ENCODE measurements at places on chromosomes 7 and 10.

GRCh38 chr10:116665541-116666125 is 44.9 kb downstream of the PNLIPRP2 start:
- DNase-seq, result no peak

GRCh38 chr7:2483494-2483893 is 7.3 kb upstream of the GRIFIN start:
- DNase-seq, result no peak

DNA sequence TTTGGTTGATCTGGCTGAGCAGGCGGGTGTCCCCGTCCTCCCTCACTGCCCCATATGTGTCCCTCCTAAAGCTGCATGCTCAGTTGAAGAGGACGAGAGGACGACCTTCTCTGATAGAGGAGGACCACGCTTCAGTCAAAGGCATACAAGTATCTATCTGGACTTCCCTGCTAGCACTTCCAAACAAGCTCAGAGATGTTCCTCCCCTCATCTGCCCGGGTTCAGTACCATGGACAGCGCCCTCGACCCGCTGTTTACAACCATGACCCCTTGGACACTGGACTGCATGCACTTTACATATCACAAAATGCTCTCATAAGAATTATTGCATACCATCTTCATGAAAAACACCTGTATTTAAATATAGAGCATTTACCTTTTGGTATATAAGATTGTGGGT is 26.9 kb upstream of the TRIM56 start:
- DNase-seq, result peak; percentile 19

- no peak for DNase-seq
Measured at GRCh38 chr7:66634816-66635215, 6.1 kb downstream of the KCTD7 start.

DNA sequence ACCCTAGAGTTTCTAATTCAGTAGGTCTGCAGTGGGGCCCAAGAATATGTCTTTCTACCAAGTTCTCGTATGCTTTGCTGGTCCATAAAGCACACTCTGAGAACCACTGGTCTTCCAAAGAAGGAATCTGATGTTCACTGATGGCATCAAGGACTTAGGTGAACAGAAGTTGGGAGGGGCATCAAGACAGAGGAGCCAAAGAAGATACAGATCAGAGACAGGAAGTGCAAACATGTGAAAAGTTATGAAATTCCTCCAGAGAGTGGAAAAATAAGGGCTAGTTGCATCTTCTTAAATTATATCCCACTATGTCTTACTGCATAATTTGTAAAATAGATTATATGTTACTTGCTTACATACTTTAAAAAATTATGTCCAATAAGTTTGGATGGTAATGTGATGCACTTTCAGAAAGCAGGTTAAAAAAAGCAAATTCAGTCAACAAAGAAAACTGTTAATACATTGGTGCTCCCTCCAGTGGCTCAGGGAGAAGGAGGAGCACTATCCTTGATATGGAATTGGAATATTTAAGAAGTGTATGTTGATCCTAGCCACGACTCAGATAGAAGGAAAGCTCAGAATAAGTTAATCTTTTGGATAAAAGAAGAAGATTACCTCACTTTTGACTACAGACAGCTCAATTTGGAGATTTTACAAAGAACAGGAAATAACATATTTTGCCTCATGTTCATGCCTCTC is 35.8 kb downstream of the CREB3L2 start:
- DNase-seq, result no peak

- DNase-seq, result no peak
Measured at GRCh38 chr10:60542657-60543056, 153.0 kb upstream of the ANK3 start.

- no peak for DNase-seq
Measured at GRCh38 chr7:1700086-1700485, 30.0 kb downstream of the ELFN1 start.

DNA sequence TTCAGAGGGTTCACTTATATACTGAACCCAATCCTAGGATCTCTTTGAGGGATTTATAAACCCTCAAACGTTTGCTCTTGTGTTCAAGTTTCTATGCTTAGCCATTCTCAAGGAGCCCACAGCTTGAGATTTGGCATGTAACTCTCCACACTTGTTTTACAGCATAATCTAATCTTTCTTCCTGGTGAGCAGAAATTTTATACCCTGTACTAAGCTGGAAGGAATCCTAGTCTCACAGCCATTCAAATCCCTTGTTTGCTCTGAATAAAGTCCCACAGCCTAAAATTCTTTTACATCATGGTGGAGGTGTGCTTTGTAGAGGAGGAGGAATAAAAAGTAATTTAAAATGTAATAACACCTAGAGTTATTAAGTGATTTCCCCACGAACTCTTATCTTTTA is 5.3 kb upstream of the AGR2 start:
- DNase-seq, result no peak

DNA sequence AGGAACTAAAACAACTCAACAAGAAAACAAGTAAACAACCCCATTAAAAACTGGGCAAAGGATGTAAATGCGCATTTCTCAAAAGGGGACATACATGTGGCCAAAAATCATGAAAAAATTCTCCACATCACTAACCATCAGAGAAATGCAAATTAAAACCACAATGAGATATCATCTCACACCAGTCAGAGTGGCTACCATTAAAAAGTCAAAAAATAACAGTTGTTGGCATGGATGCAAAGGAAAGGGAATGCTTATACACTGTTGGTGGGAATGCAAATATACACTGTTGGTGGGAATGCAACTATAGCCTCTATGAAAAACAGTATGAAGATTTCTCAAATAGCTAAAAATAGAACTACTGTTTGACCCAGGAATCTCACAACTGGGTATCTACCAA is 60.0 kb upstream of the LANCL2 start:
- no peak for DNase-seq

DNA sequence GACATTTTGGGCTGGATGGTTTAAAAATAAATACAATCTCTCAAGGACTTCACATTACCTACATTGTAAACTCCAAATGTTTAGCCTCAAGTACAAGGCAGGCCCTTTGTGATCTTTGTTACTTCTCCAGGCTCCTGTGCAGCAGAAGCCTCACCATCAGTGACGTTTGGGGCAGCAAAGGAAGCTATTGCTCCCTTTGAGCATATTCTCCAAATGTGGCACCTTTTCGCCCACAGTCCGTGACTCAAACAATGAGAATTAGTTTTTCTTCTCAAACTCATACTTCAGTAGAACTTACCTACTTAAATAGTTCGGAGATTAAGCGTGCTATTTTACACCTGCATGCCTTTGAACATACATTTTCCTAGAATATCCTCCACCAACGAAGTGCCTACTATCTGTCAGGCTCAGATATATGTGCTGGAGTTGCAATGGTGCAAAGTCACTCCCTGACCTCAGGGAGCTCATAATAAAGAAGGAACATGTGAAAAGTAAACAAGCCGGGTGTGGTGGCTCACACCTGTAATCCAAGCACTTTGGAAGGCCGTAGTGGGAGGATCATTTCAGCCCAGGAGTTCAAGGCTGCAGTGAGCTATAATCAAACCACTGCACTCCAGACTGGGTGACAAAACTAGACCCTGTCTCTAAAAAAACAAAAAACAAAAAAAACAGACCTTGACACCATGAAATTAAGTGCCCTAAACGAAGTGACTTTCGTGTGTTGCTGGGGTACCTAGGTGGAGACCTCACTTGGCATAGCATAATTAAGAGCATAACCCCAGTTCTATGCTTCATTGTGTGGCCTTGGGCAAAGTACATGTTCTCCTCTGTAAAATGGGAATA is 1.2 kb upstream of the ABCF2 start:
- DNase-seq, result no peak

DNA sequence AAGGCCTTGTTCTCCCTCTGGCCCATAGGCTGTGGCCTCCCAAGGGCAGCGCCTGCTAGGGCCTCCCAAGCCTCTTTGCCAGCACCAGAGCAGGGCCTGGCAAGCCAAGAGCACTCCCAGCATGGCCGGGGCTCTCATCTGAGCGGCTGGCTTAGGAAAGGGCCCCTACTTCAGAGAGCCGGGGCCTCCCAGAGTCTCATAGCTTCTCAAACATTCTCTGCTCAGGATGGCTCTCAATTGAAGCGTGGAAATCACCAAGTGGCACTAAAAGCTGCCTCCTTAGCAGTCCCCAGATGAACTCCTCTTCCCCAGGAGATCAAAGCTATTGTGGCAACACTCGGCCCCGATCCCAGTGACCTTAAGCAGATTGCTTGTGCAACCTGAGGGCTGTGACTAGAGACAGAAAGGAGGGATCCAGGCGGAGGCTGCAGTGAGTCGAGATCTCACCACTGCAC is 69.4 kb downstream of the FAM53B start:
- DNase-seq, result no peak

- no peak for DNase-seq
Measured at GRCh38 chr7:157017603-157018327, 7.3 kb upstream of the MNX1 start.

GRCh38 chr10:72692994-72693781 is 1.2 kb downstream of the MCU start:
- DNase-seq, result no peak

DNA sequence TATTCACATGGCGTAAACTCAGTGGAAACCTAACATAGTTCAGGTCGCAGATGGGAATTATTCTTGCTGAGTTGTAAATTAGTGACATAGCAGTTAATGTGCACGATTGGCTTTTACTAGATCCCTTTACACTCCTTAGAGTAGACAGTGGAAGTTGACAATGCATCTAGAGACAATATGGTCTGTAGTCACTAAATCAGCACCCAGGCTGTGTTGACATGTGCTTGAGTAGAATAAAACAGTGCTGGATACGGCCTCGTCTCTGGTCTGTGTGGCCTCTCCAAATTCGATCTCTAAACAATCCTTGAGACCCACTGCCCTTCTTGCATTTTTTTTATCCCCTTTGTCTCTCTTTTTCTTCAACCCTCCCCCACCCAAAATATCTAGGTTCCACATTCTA is 615.7 kb downstream of the SORCS1 start:
- DNase-seq, result no peak

- no peak for DNase-seq
Measured at GRCh38 chr7:141477865-141478264, 73.3 kb upstream of the AGK start.

- DNase-seq, result no peak
Measured at GRCh38 chr10:122532601-122533296, 27.8 kb upstream of the DMBT1 start.

GRCh38 chr10:73432646-73433537 is 469 bp downstream of the MSS51 start:
- DNase-seq, result no peak

GRCh38 chr10:130470973-130471372 is 334.8 kb downstream of the GLRX3 start:
- DNase-seq, result no peak

DNA sequence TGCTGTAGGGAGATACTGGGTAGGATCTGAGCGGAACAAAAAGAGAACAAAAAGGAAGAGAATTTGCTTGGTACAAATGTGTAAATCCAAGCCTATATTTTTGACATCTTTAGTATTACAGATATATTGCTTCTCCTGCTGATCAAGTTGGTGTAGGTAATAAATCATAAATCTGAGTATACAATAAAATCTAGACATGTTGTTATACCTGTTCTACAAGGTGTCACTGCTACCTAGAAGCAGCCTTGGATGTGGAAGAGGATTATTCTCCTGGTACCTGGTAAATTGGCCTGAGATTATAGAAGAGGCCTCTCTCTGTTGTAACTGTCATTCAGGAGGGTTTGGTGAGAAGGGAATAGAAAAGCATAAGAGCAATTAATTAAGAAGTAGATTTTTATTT is 89.9 kb upstream of the LSM8 start:
- no peak for DNase-seq

GRCh38 chr10:71308985-71309384 is 10.1 kb upstream of the SLC29A3 start:
- DNase-seq, result no peak

GRCh38 chr10:86178401-86179152 is 188.0 kb downstream of the GRID1 start:
- DNase-seq, result no peak

DNA sequence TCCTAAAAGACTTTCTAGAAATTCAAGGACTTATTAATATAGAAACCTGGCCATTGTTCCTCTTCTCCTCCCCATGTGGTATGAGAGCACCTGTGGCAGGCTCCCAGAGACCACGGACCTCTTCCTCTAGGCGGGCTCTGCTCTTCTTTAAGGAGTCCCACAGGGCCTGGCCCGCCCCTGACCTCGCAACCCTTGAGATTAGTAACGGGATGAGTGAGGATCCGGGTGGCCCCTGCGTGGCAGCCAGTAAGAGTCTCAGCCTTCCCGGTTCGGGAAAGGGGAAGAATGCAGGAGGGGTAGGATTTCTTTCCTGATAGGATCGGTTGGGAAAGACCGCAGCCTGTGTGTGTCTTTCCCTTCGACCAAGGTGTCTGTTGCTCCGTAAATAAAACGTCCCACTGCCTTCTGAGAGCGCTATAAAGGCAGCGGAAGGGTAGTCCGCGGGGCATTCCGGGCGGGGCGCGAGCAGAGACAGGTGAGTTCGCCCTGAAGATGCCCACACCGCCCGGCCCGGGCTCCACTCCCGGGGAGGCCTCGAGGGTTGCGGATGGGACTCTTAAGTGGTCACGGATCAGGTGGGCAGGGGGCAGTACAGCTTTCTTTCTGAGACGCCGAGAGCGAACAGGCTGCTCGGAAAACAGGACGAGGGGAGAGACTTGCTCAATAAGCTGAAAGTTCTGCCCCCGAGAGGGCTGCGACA is at the start of gene SLC26A4:
Gene SLC26A4 (plus strand): TSS at position 448 of the 700 bp plus-strand sequence. CDS start 814 bp downstream, outside the sequence.
- DNase-seq, result peak; percentile 28

Data from stimulated activated CD4-positive, alpha-beta T cell treated with anti-CD3 and anti-CD28 coated beads, Interleukin-15, amount 100 ng/mL, for 48 hours (primary cell).